ENCODE measurements at places on chromosomes 13 and 19.

GRCh38 chr19:3129112-3129511, 6.7 kb upstream of the GNA15 start:
- peak; percentile 13 for DNase-seq

DNA sequence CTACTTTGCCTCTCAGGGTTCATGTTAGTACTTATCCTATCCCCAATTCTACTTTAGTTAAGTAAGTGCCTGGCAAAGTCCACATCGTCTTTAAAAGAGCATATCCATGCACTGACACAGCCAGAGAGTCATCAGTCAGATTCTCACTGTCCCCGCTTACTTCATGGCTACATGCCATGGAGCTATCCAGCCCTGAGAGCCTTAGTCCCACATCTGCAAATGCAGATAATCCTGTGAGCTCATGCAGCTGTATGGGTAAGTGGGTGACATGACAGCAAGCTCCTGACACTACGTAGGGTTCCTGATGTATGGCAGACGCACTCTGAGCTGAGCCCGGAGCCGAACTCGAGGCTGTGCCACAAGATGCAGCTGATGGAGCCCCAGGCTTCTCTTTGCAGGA, 661.5 kb downstream of the LIG4 start:
- no peak for DNase-seq

GRCh38 chr13:77040835-77041234, 13.9 kb upstream of the FBXL3 start:
- no peak for DNase-seq

DNA sequence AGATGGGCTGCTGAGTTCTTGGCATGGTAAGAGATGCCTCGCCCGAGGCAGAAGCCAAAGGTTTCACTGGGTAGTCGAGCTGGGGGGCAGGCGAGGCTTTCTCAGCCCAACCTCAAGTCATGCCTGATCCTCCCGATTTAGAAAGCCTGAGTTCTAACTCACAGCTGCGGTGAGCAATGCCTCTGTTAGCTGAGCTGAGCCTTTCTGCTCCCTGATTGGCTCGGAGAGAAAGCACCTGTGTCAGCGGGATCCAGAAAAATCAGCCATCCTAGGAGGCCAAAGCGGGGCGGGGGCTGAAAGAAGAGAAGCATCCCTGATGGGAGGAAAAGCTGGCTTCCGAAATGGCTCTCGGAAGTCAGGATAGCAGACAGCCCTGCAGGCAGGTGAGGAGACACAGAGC, 44.7 kb downstream of the CACNA1A start:
- no peak for DNase-seq

- DNase-seq: no peak
These were observed 69.9 kb downstream of the SLITRK6 start for GRCh38 chr13:85729296-85729695.

- no peak for DNase-seq
These were observed 336.3 kb downstream of the UQCRFS1 start for GRCh38 chr19:28876609-28877123.

GRCh38 chr13:41296879-41297646, 14.0 kb upstream of the NAA16 start:
- no peak for DNase-seq

- no peak for DNase-seq
These were observed 12.8 kb upstream of the SCN1B start for GRCh38 chr19:35017507-35017906.

DNA sequence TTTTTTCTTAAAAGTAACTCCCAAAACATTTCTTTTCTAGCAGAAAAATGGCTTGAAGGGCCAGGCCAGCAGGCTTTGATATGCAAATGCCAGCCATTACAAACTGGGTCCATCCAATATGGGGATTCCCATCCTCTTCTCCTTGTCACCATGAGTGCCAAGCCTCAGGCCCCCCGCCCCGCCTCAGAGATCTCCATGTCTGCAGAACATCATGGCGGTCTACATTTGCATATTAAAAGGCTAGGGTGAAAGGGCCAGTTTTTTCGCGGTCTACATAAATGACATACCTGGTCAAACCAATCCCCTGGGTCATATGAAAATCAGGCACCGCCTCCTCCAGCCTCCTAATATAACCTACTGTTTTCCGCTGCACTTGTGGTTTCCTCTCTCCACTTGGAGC, 1327.6 kb downstream of the UQCRFS1 start:
- no peak for DNase-seq

GRCh38 chr13:80962855-80963254, 621.9 kb upstream of the SPRY2 start:
- no peak for DNase-seq

GRCh38 chr19:50362656-50363424, 2.6 kb downstream of the NAPSA start:
- no peak for DNase-seq

DNA sequence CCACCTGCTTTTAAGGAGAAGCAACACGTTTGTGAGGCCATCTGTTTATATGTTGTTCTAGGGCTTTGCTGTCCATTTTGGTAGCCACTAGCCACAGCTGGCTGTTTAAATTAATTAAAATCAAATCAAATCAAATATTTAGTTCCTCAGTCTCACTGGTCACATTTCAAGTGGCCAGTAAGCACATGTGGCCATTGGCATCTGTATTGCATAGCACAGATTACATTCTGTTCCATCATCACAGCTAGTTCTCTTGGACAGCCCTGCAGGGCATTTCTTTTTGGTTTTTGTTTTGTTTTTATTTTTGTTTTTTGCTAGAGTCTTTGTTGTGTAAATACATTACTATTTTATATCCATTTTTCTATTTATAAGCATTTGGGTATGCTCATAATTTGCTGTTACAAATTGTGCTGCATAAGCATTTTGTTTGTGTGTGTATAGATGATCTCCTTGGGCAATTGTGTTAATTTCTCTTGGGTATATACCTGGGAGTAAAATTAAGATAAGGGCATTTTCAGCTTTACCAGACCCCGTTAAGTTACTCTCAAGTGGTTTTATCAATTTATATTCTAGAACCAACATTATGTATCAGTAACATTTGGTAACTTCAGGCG, 31.3 kb downstream of the SAE1 start:
- DNase-seq: no peak

DNA sequence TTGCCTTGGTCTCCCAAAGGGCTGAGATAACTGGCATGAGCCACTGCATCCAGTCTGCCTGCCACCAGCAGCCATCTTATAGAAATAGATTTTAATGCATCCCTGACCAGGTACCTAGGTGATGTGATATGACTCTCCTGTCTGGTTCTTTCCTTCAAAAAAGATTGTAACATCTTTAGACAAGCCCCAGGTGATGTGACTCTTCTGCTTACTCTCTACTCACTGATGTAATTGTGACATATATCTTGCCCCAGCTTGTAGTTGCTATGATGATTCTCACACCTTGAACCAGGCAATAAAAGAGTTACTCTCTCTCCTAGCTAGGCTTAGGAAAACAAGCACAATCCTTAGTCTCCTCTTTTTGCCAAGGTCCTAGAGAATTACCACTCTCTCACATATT, 30.6 kb upstream of the ZNF681 start:
- no peak for DNase-seq

DNA sequence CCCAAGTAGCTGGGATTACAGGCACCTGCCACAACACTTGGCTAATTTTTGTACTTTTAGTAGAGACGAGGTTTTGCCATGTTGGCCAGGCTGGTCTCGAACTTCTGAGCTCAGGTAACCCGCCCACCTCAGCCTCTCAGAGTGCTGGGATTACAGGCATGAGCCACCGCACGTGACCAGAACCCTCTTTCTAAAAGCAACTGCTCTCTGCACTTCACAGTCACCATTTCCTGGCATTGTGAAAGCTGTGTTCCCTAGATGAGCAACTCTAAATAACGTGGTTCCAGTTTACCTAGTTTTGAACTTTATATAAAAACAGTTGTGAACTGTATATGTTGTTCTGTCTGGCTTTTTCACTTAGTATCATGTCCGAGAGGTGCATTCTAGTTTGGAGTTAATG, 152.9 kb downstream of the SIPA1L3 start:
- no peak for DNase-seq

- DNase-seq: no peak
These were observed 8.4 kb downstream of the PALM3 start for GRCh38 chr19:14053500-14053899.
